ENCODE measurements at places on chromosomes 11 and 22.

- DNase-seq: no peak
Measured at GRCh38 chr22:23072911-23073491, 2.7 kb downstream of the GNAZ start.

DNA sequence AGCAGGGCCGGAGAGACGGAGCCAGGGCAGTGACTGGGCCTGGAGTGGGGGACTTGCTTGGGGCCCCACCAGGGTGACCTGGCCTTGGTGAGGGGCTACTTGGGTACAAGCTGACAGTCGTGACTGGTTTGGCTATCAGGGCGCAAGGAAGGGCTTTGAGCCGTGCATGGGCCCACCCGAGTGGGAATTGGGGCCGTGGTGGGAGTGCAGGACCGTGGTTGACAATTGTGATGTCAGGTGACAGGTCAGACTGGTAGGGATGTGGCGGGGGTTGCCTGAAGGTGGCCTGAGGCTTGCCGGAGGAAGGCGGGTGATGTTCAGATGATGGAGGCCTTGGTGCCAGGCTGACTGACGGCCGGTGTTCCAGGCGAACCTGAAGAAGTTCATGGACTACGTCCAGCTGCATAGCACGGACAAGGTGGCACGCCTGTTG, 5.6 kb downstream of the SHANK3 start:
- DNase-seq: no peak

DNA sequence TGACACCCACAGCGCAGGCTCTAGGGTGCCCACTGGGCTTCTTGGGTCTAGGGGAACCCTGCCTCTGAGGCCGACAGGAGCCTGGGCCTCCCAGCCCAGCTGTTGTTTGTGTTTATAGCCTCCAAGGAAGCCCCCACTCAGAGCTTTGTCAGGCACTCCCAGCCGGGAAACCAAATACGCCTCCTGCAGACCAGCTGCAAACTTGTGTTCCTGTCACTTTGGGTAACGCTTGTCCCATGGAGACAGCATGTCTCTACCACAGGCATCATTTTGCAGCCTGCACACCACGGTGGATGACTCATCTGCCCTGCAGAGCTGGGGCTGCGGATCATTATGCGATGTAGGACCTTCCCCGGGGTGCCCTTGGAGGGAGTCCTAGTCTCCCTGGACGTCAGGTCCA, 40.6 kb upstream of the CRYBB3 start:
- peak; percentile 99 for DNase-seq

- no peak for DNase-seq
Measured at GRCh38 chr11:78203184-78203583, 14.5 kb downstream of the USP35 start.

GRCh38 chr22:47169801-47170140, 407.3 kb downstream of the TBC1D22A start:
- DNase-seq: no peak

GRCh38 chr11:15551901-15552851, 437.5 kb downstream of the INSC start:
- no peak for DNase-seq
